Stimulated activated CD4-positive, alpha-beta T cell treated with anti-CD3 and anti-CD28 coated beads, TNF-alpha, amount 100 ng/mL, for 24 hours (primary cell): ENCODE measurements at places on chromosomes 1 and 21.

DNA sequence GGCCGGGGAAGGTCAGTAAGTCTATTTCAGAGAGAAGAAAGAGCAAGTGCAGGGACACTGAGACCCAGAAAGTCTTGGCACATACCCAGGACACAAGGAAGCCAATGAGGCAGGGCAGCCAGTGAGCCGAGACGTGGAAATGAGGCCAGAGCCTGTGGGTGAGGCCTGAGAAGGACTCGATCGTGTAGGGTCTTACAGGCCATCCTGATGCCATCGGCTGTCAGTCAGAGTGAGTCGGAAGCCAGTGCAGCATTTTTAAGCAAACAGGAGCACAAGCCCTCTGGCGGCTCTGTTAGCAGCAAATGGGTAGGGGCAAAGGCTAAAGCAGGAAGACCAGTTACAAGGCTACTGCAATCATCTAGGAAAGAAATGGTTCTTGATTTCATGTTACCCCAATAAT, 6.1 kb upstream of the GJB3 start:
- no peak for DNase-seq

DNA sequence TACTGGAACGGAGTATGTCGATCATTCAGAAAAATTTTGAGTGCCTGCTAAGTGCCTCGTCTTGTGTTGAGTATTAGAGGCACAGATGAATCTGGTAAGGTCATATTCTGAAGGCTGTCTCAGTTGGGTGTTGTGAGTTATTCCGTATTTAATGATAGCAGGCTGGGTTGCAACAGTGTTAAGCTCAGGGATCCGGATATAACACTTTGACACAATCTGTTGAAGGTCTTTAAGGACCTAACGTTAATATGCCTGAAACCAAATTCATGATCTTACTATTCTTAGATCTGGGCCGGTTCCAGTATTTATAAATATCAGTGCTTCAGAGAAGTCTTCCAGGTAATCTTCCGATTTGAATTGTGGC, 555 bp downstream of the PRPF38A start:
- DNase-seq = no peak

- DNase-seq = no peak
Observed at GRCh38 chr1:25118546-25118945, 113.8 kb downstream of the SYF2 start.

DNA sequence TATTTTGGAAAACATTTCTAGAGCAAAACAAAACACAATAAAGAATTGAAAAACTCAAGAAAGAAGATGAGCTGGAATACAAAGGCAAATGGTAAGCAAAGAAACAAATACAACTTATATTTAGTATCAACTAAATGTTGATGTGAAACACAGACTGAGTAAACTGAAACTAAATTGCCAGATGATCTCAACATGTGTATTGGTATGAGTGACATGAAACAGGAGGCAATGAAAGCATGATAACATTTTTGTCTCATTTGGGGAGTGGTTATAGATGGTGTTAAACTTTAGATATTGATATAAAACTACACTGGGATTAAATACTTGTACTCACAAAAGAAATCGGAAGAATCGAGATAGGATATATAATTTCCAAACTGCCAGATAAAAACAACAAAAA, 805.6 kb upstream of the CXADR start:
- DNase-seq = no peak

- no peak for DNase-seq
Observed at GRCh38 chr1:6600410-6601048, 2.1 kb downstream of the KLHL21 start.

GRCh38 chr1:41855713-41856112, 63.0 kb downstream of the HIVEP3 start:
- no peak for DNase-seq

DNA sequence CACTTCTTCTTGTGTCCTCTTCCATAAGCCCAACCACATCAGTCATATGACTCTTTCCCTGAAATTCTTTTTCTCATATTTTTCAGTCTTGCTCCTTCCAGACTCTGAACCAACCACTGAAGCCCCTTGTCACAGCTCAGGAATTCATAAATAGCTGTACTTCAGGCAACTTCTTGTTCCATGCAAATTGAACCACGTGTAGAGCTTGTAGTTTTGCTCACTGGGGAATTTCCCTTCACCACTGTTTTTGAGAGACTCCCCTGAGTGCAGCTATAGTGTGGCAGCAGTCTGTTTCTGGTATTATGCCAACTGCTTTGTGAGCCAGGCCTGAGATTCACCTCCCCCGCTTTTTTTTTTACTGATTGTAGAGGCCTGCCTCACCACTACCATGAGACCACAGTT, 150.3 kb upstream of the SPAG17 start:
- no peak for DNase-seq

- no peak for DNase-seq
Observed at GRCh38 chr21:45433301-45433700, 28.3 kb downstream of the COL18A1 start.

DNA sequence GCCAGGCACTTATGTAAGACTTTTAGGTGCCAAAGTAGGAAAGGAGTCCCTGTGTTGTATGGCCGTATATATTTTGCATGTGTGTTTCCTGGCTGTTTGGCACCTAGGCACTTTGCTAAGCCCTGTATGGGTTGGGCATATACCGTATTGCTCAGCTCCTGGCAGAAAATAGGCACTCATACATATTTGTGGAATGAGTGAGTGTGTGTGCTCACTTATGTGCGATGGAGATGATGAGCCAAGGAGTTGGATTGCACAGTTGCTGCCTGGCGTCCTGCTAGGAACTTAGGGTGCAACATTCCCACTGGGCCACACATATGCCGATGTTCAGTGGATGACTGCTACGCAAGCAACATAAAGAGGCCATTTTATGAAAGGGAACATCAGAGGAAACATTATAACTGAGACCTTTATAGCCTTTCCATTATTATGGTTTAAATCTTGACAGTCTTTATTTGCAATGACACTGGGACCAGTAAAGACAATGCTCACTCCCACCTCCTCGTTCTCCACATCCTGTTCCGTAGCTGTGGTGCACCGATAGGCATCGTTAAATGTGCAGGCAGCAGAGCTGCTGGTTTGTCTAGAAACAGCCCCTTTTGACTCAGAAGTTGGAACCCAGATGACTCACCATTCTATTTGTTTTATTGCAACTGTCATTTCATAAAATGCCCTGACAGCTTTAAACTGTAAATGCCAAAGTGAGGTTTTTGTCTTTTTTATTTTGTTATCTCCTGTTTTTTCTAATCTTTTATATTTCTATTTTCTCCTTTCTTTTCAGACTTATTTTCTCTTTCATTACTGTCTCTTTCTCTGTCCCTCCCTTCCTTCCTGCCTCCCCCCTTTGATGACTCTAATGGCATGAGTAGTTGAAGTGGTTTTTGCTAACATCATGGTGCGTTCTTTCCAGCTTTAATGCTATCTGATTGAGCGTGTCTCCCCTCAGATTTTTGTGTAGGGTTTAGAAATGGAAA, 36.1 kb downstream of the PEX14 start:
- peak; percentile 77 for DNase-seq

GRCh38 chr21:45542242-45542666, at the start of gene SLC19A1:
Gene SLC19A1 (minus strand): TSS chr21:45542440. CDS start chr21:45537959, 4,481 bp downstream.
- peak; percentile 75 for DNase-seq

DNA sequence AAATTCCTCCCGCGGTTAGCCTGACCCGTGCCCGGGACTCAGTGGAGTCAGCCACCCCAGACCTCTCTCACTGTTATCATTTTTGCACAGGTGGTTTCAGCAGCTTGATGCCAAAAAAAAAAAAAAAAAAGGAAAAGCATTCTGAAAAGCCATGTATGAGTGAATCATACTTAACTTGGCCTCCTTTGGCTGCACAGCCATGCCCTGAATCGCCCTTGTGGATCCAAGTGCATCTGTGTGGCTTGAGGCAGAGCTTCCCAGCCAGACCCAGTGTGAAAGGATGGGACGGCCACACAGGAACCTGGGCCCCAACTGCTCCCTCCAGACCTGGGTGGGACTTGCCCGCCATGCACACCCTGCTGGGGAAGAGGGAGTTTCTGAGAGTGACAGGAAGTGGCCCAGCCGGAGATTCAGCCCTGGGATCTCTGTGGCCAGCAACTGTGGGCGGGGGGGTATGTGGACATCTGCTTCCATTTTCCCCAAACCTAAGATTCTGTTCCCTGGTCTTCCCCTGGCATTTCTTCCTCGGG, 8.6 kb downstream of the YBEY start:
- no peak for DNase-seq

DNA sequence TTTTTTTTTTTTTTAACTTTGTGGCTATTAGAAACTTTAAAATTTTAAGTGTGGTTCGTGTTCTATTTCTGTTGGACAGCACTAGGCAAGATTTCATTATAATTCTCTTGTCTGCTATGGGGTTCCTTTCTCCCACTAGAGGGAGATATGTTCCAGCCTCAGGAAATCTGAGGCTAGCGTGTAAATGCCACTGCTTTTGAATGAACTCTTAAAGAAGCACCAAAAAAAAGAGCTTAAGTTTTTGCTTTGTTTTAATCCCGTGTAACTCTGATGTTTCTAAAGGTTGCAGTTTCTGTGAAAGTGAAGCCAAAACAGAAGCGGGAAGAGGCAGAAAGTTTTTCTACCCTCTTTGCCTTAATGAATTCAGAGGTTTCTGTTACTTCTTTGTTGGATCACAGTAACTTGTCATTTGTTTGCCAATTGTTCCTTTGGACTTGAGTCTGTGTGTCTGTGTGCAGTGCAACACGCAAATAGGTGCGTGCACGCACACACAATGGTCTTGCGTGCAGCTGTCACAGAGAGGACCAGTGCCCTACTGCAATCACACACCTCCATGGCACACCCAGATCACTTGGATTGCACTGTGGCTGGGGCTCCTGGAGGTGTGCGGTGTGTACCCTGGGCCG, 32.3 kb downstream of the HHAT start:
- DNase-seq = no peak

- DNase-seq = no peak
Observed at GRCh38 chr1:3403011-3403345, 51.5 kb upstream of the ARHGEF16 start.

- no peak for DNase-seq
Observed at GRCh38 chr1:229437443-229437842, 3.5 kb upstream of the ACTA1 start.

DNA sequence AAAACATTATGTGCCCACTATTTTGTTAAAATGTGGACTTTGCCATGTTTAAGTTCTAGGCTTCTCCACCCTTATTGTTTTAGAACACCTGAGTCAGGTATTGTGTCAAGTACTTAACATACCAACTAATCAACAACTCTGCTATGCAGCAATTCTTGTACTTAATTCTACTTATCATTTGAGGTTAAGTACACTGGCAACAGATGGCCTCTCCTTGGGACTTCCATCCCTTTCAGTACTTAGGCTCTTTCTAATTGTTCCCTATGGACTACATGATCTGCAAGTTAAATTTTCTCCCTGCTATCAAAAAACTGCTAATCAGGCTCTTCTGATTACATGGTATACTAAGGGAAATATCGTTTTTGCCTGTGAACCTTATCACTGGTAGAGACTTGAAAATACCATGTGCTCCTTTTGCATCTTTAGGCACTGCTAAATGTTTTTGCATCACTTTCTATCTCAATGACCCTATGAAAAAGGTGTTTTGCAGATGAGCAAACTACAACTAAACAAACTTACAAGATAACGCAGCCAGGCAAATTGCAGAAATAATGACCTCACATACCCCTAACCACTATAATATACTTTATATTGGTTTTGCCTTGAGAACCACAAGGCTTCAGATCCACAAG, 18.9 kb downstream of the SFPQ start:
- DNase-seq = no peak

DNA sequence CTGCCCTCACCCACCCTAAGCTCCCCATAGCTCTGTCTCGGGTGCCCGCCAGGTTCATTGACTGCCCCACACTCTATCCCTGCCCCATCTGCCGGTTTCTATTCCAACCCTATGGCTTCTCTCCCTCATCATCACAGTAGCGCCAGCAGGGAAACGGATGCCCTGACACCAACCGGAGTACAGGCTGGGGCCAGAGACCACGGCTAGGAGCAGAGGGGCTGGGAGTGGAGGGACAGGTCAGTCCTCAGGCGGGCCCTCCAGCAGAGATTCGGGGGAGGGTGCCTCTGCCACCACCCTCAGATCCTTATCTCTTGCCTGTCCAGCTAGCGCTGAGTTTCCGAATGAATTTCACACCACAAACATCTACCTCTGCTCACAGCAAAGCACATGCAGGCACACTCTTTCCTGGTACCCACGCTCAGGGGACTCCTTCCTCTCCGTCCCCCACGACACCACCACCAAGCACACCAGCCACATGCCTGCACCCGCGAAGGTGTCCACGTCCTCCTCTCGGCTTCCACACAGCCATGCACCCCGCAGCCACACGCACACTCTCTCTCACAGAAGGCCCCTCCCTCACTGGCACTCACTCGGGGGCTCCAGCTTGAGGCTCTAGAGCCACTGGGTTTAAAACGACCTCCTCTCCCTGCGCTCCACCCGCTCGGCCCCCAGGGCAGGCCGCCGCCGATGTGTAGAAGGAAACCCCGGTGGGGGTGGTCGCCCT, 7.2 kb downstream of the TAL1 start:
- no peak for DNase-seq

DNA sequence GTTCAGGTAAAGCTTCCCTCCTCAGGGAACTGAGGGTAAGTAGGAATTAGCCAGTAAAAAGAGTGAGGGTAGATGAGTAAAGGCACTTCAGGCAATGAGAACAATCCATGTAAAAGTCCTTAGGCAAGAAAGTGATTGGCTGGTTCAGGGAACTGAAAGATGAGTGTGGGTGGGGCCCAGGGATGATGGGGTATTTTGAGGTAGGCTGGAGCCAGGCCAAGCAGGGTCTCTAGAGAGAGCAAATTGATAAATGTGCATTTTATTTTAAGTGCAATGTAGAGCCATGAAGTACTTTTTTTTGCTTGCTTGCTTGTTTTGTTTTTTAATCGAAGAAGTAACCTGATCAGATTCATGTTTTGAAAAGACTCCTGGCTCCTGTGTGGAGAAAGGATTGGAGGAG, 26.5 kb downstream of the OSBPL9 start:
- DNase-seq = no peak

GRCh38 chr1:24619376-24619775, 23.7 kb upstream of the SRRM1 start:
- no peak for DNase-seq

DNA sequence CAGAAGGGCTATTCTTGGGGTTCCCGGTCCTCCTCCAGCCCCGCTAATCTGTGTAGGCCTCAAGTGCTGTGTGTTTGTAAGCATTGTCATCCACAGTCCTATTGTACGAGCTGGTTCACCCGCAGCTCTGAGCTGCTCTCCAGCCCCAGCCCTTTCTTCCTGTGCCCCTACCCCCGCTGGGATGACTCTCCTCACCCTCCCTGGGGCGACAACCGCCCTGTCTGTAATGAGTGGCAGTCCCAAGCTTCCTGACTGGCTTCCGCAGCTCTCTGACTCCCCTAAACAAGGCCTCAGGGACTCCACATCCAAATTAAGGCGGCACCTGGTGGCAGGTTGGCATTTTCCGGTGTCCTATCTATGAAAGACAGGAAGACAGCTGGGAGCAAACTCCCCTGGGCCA, 45.8 kb downstream of the TFF3 start:
- DNase-seq = no peak

DNA sequence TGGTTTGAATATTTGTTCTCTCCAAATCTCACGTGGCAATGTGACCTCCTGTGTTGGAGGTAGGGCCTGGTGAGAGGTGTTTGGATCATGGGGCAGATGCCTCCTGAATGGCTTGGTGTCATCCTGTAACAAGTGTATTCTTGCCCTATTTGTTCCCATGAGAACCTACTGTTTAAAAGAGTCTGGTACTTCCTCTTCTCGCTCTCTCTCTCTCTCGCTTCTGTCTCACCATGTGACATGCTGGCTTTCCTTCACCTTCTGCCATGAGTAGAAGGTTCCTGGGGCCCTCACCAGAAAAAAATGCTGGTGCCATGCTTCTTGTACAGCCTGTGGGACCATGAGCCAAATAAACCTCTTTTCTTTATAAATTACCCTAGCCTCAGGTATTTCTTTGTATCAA, 8.4 kb upstream of the PAXBP1 start:
- no peak for DNase-seq
